ENCODE measurements at places on chromosomes 5 and 9. TPM values are rescaled to one million over a fixed set of nuclear protein-coding genes. Genes with fewer than 3 reads are reported as not detected.

DNA sequence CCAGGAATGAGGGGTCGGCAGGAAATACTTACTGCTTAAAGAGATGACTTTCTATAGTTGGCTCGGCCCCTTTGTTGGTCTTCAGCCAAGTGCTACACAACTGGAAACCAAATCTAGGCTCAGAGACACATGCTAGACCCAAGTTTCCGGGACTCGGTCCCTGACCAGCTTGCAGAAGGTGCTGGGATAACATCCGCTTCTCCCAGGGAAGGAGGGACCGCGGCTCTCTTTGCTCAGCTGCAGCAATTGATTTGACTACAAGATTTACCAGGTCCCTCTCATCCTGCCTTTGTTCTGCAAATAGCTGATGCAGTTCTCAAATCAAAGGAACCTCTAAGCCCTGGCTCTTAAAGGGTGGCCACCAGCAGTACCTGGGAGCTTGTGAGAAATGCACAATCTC is 314.7 kb downstream of the MLLT3 start:
- no peak for DNase-seq

DNA sequence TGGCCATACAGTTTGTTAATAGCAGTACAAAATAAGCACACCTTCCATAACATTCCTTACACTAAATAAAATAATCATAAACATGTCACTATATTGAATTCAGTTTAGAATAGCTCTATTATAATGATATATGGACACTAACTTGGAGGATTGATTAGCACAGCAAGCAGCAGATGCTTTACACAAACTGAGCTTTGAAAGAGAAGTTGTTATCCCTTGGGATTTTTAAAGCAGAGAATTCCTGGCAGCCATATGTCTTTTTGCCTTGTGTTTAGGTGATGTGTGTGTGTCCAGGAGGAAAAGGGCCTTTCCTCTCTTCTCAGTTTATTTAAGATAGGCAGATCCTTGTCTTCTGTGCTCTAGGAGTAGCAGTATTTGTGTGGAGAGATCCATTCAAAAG is 232.2 kb upstream of the GRIN3A start:
- no peak for DNase-seq

DNA sequence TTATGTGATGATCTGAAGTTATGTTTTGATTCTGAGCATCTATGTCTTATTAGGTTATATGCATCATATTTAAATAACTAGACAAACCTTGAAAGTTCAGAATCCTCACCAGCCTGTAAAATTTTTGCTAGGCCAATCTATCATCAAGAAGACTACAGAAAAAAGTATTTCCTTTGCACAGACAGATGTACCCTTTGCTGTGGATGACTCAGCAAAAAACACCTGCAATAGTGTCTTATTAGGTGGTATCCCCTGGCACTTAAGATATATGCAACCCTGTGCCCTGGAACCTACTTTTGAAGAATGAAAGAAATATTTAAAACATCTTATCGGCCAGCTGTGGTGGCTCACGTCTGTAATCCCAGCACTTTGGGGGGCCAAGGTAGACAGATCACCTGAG is 130.6 kb downstream of the SLF1 start:
- DNase-seq: no peak

- DNase-seq: no peak
These were observed 180.4 kb downstream of the GAS1 start for GRCh38 chr9:86766912-86767311.

- no peak for DNase-seq
These were observed 84.3 kb downstream of the SH3TC2 start for GRCh38 chr5:148978370-148979082.

GRCh38 chr9:84151640-84152039 is 171.0 kb downstream of the RMI1 start:
- DNase-seq: no peak

- DNase-seq: no peak
These were observed 925 bp downstream of the LIFR start for GRCh38 chr5:38555354-38556087.

DNA sequence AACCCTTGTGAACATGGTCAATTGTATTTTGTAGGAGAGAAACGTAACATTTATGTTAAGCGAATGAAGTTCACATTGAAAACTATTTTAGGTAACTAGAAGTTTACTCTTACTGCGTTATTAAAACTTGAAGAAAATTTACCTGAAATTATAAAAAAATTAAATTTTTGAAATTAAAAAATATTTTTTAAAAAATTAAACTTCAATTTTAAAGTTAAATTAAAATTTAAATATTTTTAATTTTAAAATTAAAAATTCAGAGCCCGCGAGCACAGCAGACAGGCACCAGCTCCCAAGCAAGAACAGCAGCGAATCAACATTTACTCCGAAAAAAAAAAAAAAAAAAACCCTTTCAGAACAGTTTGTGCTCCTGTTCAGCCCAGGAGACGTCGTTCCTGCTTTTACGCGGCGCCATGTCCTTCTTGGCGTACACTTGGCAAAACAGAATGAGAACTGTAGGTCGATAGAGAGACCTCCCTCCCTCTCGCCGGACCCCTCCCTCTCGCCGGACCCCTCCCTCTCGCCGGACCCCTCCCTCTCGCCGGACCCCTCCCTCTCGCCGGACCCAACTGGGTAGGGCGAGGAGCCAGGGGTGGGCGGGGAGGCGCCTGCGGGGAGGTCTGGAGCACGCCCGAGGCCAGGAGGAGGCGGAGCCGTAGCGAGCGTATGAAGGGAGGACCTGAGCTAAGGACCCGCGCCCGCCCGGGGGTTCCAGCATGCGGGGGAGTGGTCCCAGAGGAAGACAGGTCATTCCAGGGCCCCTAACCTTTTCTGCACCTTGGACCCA is 235.8 kb downstream of the ROR2 start:
- no peak for DNase-seq

GRCh38 chr9:96073531-96074480 is 198.3 kb downstream of the ERCC6L2 start:
- DNase-seq: no peak

The EQTN gene
- not detected for total RNA-seq

The NR4A3 gene
- total RNA-seq: 37.5 TPM

The SPINK13 gene
- not detected for total RNA-seq

The PCDHGA9 gene
- total RNA-seq: 0.09 TPM

The TIMD4 gene
- 1.5 TPM for total RNA-seq

The SLC12A7 gene
- total RNA-seq: 6.6 TPM
